ENCODE measurements at places on chromosomes 12 and 14. TPM values are rescaled to one million over a fixed set of nuclear protein-coding genes. Genes with fewer than 3 reads are reported as not detected.

The TAS2R50 gene
- total RNA-seq: 2.1 TPM

The HEATR5A gene
- total RNA-seq: 69.3 TPM

The FAM186B gene
- total RNA-seq: 0.32 TPM

The OVCH1 gene
- total RNA-seq: not detected

The SMCO2 gene
- not detected for total RNA-seq

The REP15 gene
- 0.97 TPM for total RNA-seq

The GRIP1 gene
- 0.32 TPM for total RNA-seq

Data from epithelial cell of umbilical artery (primary cell).